Naive B cell (primary cell): ENCODE measurements at places on chromosomes 3 and 15. TPM values are rescaled to one million over a fixed set of nuclear protein-coding genes. Genes with fewer than 3 reads are reported as not detected.
A peak's percentile ranks its signal among the peaks of the same experiment; 100 is the strongest.

- peaks cover 3% of the 10 kb centered on the region for H3K27me3 ChIP-seq
- no peak overlapping the region for H3K27ac ChIP-seq
- peaks cover 4% of the 10 kb centered on the region for H3K4me1 ChIP-seq
Measured at GRCh38 chr15:42141795-42142667, 14.4 kb downstream of the PLA2G4F start.

- peaks cover 22% of the 10 kb centered on the region for H3K27me3 ChIP-seq
- no peak overlapping the region for H3K27ac ChIP-seq
- H3K36me3 ChIP-seq = no peaks in the 10 kb centered on the region
Measured at GRCh38 chr3:184786280-184786941, 25.6 kb upstream of the VPS8 start.

DNA sequence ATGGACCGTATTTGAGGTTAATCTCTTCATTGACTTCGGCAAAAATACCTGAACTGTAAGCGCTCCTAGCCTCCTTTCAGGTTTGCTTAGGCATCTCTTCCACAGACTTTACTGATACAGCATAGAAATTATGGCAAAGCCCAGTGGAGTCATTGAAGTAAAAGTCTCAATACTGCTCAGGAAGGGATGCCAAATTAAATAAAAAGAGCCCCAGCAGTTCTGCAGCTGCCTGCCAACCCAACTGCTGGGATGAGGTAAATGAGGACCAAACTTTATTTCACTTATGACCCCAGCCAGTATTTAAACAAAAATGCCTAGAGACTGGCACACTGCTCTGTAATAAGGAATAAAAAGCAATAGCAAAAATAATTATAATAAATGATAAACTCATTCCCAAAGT, 65.4 kb downstream of the IQCH start:
- no peak for DNase-seq
- H3K4me3 ChIP-seq = no peak overlapping the region
- H3K36me3 ChIP-seq = no peaks in the 10 kb centered on the region
- no peak overlapping the region for H3K27ac ChIP-seq
- H3K4me1 ChIP-seq = peaks cover 4% of the 10 kb centered on the region

GRCh38 chr3:181050738-181051137, 61.2 kb upstream of the DNAJC19 start:
- no peaks in the 10 kb centered on the region for H3K36me3 ChIP-seq
- DNase-seq = no peak
- H3K4me1 ChIP-seq = no peaks in the 10 kb centered on the region
- H3K27ac ChIP-seq = no peak overlapping the region
- no peak overlapping the region for H3K4me3 ChIP-seq
- H3K27me3 ChIP-seq = no peaks in the 10 kb centered on the region

- H3K4me3 ChIP-seq = no peak overlapping the region
- DNase-seq = no peak
- no peaks in the 10 kb centered on the region for H3K4me1 ChIP-seq
- no peaks in the 10 kb centered on the region for H3K36me3 ChIP-seq
- H3K27me3 ChIP-seq = no peaks in the 10 kb centered on the region
- no peak overlapping the region for H3K27ac ChIP-seq
Measured at GRCh38 chr3:54004335-54004734, 112.7 kb upstream of the SELENOK start.

- H3K36me3 ChIP-seq = no peaks in the 10 kb centered on the region
- H3K27me3 ChIP-seq = peaks cover 8% of the 10 kb centered on the region
- H3K27ac ChIP-seq = no peak overlapping the region
Measured at GRCh38 chr3:66152336-66152735, 68.5 kb upstream of the SLC25A26 start.

- H3K27ac ChIP-seq = no peak overlapping the region
- no peaks in the 10 kb centered on the region for H3K4me1 ChIP-seq
- H3K4me3 ChIP-seq = no peak overlapping the region
- H3K36me3 ChIP-seq = no peaks in the 10 kb centered on the region
- DNase-seq = no peak
Measured at GRCh38 chr3:120177151-120177550, 82.9 kb upstream of the GSK3B start.

DNA sequence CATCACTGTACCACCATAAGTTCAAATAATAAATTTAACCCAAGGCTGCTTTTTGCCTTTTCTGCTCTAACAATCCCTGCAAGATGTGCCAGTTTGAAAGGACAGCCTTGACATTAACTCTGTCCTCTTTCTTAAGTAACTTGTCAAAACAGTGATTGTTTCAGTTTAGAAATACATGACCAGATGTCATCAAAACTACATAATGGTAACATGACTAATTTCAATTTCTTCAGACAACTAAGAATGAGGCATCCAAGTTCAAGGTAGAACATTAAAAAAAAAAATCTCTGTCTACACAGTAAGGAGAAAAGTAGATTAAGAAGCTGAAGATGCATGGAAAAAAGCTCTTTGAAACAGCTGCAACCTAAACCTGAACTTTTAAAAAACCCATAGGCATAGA, 47.4 kb downstream of the SHQ1 start:
- no peaks in the 10 kb centered on the region for H3K27me3 ChIP-seq
- no peaks in the 10 kb centered on the region for H3K4me1 ChIP-seq
- H3K27ac ChIP-seq = no peak overlapping the region
- peaks cover 8% of the 10 kb centered on the region for H3K36me3 ChIP-seq

DNA sequence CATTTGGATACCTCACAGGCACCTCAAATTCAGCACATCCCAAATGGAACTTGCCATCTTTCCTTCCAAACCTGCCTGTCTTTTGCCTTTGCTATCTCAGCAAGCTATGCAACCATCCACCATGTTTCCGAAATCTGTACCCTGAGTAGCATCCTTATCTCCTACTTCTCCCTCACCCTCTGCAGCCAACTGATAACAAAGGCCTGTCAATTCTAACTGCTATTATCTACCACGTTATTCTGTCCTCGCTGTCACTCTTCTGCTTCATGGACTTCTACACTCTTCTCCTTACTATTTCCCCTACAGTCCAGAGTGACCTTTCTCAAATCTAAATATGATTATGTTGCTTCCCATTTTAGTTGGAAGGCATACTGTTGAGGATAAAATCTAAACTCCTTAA, 25.5 kb upstream of the TAFA4 start:
- H3K27me3 ChIP-seq = peaks cover 30% of the 10 kb centered on the region

GRCh38 chr3:140341817-140342403, 336.0 kb upstream of the TRIM42 start:
- no peak overlapping the region for H3K4me3 ChIP-seq
- no peaks in the 10 kb centered on the region for H3K4me1 ChIP-seq
- no peak overlapping the region for H3K27ac ChIP-seq
- H3K27me3 ChIP-seq = no peaks in the 10 kb centered on the region
- H3K36me3 ChIP-seq = no peaks in the 10 kb centered on the region

GRCh38 chr15:40872791-40873693, 992 bp downstream of the RHOV start:
- H3K36me3 ChIP-seq = no peaks in the 10 kb centered on the region
- no peak overlapping the region for H3K27ac ChIP-seq
- no peak for DNase-seq
- H3K27me3 ChIP-seq = peaks cover 7% of the 10 kb centered on the region

DNA sequence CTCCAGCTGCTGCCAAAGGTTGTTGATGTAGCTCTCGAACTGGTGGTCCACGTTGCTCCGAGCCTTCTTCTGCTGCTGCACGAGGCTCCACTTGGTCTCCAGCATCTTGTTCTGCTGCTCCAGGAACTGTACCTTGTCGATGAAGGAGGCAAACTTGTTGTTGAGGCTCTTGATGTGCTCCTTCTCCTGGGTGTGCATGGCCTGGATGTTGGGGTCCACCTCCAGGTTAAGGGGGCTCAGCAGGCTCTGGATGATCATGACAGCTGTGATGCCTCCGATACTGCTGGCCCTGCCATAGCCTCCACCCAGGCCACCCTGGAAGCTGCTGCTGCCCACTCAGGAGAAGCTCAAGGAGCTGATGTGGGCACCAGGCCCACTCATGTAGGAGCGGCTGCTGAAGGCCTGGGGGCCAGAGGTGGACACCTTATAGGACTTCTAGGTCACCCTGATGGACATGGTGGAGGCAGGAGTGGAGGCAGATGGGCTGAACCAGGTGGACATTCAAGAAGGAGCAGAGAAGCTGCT, 14.9 kb upstream of the PSTPIP1 start:
- no peak overlapping the region for H3K27ac ChIP-seq
- peaks cover 7% of the 10 kb centered on the region for H3K4me1 ChIP-seq
- H3K27me3 ChIP-seq = no peaks in the 10 kb centered on the region
- no peak overlapping the region for H3K4me3 ChIP-seq
- no peaks in the 10 kb centered on the region for H3K36me3 ChIP-seq
- no peak for DNase-seq

DNA sequence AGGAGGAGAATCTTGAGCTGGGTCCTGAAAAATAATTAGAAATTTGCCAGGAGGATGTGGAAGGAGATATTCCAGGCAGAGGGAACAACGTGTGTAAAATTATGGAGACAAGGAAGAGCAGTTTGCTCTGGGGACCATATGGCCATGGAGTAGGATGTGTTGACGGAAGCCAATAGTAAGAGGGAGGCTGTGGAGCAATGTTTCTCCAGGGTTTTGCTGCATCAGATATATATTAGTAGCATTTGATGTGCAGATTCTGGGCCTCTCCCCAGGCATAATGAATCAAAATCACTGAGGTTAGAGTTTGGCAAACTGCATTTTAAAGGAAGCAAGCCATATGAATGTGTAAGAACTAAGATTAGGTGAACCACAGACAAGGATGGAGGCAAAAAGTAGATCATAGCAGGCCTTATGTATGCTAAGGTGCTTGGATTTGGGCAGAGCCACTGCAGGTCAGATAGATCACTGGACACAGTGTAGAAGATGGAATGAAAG, 192.9 kb upstream of the IL12A start:
- no peak for DNase-seq
- H3K27me3 ChIP-seq = no peaks in the 10 kb centered on the region
- no peaks in the 10 kb centered on the region for H3K36me3 ChIP-seq
- H3K4me3 ChIP-seq = no peak overlapping the region
- H3K4me1 ChIP-seq = no peaks in the 10 kb centered on the region

DNA sequence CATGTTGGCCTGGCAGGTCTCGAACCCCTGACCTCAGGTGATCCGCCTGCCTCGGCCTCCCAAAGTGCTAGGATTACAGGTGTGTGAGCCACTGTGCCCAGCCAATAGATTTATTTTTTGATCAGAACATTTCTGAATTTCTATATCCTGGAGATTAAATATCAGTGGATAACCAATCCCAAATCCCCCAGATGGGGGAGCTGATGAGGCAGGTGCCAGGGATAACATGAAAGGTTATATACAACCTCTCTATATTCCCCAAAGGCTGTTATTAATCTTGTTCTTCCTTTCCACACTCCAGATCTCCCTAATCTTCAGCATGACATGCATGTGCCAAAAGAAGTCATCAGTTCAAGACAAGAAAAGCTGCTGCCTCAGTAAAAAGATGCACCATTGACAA, 112.3 kb downstream of the WDR76 start:
- no peak overlapping the region for H3K4me3 ChIP-seq
- H3K36me3 ChIP-seq = peaks cover 8% of the 10 kb centered on the region
- peaks cover 5% of the 10 kb centered on the region for H3K4me1 ChIP-seq
- no peak for DNase-seq
- no peak overlapping the region for H3K27ac ChIP-seq

DNA sequence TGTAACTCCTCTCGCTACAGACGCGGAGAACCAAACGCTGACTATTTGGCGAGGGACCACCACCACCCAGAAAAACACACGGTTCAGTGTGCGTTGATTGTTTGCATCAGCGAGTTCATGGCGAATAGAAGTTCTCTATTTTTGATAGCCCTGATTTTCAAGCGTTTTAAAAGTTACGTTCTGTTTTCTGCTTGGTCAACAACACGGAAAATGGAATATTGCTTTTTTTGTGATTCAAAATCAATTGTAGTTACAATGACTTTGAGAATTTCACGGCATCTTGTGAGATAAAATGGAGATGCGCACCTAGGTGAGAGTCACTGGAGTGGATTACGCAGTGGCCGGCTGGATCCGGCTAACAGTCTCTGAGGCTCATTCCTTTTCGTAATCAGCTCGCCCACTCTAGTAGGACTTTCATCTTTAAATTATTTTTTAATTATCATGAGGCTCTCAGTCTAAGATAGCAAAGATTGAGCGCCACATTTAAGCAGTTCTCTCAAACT, 54.8 kb downstream of the CCDC54 start:
- H3K4me1 ChIP-seq = peaks cover 20% of the 10 kb centered on the region
- H3K27ac ChIP-seq = peak overlapping the region; percentile 64
- peaks cover 16% of the 10 kb centered on the region for H3K27me3 ChIP-seq
- no peak for DNase-seq
- H3K36me3 ChIP-seq = no peaks in the 10 kb centered on the region

- H3K27ac ChIP-seq = no peak overlapping the region
- peaks cover 32% of the 10 kb centered on the region for H3K27me3 ChIP-seq
- no peaks in the 10 kb centered on the region for H3K36me3 ChIP-seq
- peak overlapping the region; percentile 83 for H3K4me3 ChIP-seq
- H3K4me1 ChIP-seq = peaks cover 14% of the 10 kb centered on the region
- DNase-seq = no peak
Measured at GRCh38 chr3:8768364-8769087, 887 bp downstream of the OXTR start.

DNA sequence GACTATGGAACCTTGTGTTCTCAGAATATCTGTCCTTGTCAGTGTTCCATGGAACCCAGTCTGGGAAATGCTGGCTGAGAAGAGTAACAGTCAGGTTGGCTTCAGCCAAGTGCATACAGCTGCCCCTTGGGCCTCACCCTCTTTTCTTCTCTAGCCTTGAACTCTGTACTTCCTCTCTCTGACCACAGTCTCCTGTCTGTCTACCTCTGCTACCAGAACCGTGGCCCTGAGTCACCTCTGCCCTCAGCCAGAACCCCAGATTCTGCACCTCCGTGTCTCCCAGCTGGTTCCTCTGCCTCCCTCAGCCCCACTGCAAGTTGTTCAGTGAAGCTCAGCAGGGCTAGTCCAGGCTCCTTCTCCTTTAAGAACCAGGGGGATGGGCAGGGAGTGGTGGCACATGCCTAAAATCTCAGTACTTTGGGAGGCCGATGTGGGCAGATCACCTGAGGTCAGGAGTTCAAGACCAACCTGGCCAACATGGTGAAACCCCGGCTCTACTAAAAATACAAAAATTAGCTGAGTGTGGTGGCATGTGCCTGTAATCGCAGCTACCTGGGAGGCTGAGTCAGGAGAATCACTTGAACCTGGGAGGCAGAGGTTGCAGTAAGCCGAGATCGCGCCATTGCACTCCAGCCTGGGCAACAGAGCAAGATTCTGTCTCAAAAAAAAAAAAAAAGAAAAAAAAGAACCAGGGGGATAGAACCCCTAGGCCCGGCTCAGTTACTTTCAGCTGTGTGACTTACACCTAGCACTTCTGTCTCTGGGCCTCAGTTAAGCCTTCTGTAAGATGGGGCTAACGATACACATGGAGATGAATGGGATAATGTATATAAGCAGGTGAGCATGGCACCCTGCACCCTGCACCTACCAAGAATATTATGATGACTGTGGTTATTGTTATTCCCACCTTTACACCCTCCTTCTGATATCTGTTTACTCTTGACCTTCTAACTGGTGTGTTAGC, 24.3 kb upstream of the TATDN2 start:
- DNase-seq = peak; percentile 30
- no peaks in the 10 kb centered on the region for H3K27me3 ChIP-seq
- peaks cover 69% of the 10 kb centered on the region for H3K4me1 ChIP-seq
- peak overlapping the region; percentile 91 for H3K27ac ChIP-seq
- H3K36me3 ChIP-seq = peaks cover 9% of the 10 kb centered on the region
- no peak overlapping the region for H3K4me3 ChIP-seq

GRCh38 chr3:33792167-33792892, 6.1 kb upstream of the PDCD6IP start:
- H3K36me3 ChIP-seq = no peaks in the 10 kb centered on the region
- H3K27ac ChIP-seq = no peak overlapping the region
- H3K27me3 ChIP-seq = peaks cover 12% of the 10 kb centered on the region
- H3K4me3 ChIP-seq = no peak overlapping the region
- no peaks in the 10 kb centered on the region for H3K4me1 ChIP-seq
- DNase-seq = no peak

SPRED1 gene
- 0.27 TPM for polyA plus RNA-seq

C3orf49 gene
- not detected for polyA plus RNA-seq

FANCD2OS gene
- polyA plus RNA-seq = not detected

ZNF80 gene
- not detected for polyA plus RNA-seq

GRK7 gene
- not detected for polyA plus RNA-seq

MESP2 gene
- polyA plus RNA-seq = not detected
